ENCODE measurements at places on chromosomes 12 and 14. TPM values are rescaled to one million over a fixed set of nuclear protein-coding genes. Genes with fewer than 3 reads are reported as not detected.

CHD8 gene
- total RNA-seq: 23.8 TPM

OTOGL gene
- total RNA-seq: not detected

PZP gene
- total RNA-seq: 0.07 TPM

DNA sequence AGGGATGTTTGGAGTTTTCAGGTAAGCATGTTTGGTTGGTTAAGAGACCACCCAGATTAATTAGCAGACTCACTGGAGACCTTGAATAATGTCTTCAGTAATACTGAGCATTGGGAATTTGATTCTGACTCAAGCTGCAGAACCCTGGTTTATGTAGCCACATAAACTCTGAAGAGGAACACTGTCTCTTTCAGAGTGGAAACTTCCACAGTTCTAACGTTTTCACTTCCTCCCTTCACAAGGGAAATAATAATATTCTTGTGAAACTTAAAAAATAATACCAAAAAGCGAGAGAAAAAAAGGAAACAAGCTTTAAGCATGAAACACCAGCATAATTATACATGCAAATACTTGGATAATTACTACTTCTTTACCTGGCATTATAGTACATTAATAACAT is 40.0 kb upstream of the ST8SIA1 start:
- no peak for DNase-seq

DNA sequence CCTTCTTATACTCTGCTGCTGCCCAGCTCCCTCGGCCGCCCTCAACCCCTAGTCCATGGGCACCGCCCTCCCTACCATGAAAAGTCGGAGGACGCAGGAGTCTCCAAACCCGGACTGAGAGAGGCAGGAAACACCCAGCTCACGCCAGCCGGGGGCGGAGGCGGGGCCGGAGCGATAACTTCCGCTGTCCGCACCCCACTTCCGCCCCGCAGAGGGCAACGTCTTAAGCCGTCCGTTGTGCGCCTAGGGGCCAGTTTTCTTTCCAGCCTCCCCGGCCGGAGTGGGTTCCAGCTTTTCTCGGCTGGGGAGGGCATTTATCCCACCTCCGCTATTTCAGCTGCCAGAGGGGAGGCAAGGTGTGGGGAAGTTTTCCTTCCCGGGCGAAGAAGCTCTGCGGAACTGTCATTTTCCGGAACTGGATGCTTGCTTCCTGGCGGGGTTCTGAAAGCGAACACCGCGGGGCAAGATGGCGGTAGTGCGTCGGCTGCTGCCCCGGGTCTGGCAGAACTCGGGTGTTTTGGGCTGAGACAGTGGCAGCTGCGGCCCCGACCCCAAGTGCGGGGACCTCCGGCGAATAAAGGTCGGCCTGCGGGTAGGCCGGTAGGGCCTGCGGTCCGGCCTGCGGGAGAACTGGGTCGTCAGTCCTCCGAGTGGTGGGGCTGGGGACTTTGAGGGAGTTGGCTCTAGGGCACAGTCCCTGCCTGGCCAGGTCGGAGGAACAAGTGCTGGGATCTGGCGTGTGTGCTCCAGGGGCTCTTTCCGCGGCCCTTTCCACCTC is at the start of the genes KCTD10 and UBE3B:
TSS of gene KCTD10 (minus strand) at position 116 of the 778 bp plus-strand sequence. CDS start at position 78, 38 bp downstream.
TSS of gene UBE3B (plus strand) at position 450 of the 778 bp plus-strand sequence. CDS start 5,918 bp downstream, outside the sequence.
- peak; percentile 73 for DNase-seq

DNA sequence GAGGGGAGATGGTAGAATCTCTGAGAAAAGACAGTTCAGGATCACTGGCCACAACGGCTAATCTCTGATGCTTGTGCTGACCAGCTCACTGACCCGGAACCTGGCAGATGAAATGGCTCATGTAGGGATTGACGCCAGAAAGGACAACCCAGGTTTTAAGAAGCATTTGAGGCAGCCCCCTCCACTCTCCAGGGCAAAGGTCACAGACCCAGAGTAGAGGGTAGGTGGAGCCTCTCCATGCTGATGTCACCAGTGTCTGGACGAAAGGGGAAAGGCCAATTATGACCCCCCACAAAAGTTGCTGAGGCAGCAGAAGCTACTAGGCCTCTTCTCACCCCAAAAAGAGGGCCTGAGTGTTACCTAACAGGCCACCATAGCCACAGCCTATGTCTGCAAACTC is 1.2 kb downstream of the METTL1 start:
- no peak for DNase-seq

DNA sequence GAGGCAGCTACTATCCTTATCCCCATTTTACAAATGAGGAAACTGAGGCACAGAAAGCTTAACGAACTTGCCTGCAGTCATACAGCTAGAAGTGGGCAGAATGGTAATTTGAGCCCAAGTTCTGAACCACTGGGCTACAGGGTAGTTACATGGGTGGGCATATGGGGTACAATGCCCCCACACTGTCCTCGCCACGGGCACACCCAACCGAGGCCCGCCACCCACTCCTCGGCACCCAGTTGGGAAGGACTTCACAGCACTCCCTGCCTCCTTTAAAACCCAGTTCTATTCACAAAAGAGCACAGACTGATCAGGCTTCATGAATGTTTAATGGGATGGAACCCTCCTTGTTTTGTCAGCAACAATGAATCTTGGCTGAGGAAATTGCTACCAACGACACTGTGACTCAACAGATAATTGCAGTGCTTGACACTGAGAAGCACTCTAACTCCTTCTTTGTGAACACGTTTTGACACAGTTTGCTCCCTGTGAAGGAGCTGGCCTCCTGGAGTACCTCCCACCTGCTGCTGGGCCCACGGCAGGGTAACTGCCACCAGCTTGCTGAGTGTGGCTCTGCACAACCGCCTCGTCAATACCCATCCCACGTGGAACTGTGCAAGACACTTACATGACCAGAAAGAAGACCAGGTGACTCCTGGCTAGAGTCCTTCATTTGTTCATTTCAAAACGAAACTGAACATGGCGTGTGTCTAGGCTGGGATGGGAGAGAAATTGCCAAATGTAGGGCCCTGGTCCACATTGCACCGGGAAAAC is 63.5 kb downstream of the CLMN start:
- no peak for DNase-seq

- DNase-seq: no peak
These were observed 31.6 kb upstream of the FRS2 start for GRCh38 chr12:69438539-69438938.

- DNase-seq: no peak
These were observed 92.9 kb downstream of the ERC1 start for GRCh38 chr12:1083889-1084262.

DNA sequence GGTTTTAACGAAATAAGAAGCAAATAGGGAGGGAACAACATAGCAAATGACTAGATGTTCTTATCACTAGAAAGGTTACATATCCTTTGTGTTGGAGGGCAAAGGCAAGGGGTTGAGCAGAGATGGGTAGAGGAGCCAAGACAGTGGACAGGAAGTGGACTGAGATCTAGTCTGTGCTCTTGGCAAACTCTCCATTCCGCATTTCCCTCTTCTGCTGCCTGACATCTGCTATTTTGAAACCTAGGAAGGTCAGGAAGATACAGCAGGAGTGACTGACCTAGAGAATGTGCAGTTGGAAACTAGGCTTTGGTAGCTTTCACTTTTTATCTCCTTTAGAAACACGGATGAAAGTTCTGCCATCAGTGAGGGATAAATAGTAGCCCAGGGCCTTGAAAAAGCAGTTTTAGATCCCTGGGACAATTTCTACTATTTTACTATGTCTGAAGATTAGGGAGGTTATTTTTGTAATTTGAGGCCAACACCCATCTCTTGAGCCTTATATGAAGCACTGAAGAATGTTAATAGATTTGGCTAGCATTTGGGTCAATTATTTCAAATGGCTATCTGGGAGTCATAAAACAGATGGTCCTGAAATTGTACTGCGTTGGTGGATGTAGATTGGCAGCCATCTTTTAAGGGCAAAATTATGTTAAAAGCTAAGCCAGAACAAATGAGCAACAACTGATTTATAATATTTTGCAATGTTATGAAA is 410.3 kb downstream of the PCNX1 start:
- DNase-seq: no peak

Data from gastrocnemius medialis (tissue), 4 donors.